H54 (cell line): ENCODE measurements at places on chromosomes 11 and 22.

- no peak for DNase-seq
Measured at GRCh38 chr11:47980907-47981621, 705 bp downstream of the PTPRJ start.

DNA sequence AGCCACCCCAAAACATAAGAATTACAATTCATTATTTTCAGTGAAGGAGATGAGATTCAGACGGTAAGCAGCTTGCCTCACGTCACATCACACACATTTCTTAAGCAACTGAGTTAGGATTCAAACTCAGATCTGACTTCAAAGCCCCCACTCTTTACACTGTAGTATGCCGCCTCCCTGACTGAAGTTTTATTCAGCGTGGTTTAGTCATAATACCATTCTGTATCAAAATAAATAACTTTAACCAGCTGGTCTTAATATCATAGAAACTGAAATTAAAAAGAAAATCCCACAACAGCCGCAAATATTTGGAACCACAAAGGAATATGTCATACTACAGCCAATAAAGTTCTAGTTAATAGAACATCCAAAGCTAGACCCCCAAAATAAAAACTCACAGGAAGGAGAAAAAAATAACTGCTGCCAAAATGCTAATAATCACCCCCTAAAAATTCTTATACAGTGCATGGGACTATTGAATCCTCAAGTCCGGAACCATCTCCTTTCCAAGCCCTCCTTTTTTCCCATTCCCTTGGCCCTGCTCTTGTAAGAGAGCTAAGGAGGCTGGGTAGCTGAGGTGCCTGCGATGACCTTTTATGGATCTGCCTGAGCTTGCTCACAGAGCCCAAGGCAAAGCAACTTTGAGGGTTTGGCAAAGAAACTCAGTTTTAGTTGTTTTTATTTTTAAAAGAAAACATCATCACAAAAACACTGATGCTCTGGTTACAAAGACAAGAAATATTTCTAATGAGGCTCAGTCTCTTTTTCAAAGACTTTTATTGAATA, 334.5 kb downstream of the TTC28 start:
- DNase-seq = no peak

- no peak for DNase-seq
Measured at GRCh38 chr11:2703363-2704141, 3.8 kb upstream of the KCNQ1OT1 start.

- peak; percentile 42 for DNase-seq
Measured at GRCh38 chr11:58059007-58059350, 28.2 kb downstream of the OR6Q1 start.

- DNase-seq = no peak
Measured at GRCh38 chr22:23500508-23501260, 79.4 kb downstream of the IGLL1 start.

- DNase-seq = no peak
Measured at GRCh38 chr11:16976379-16976778, 37.8 kb downstream of the PLEKHA7 start.

- DNase-seq = no peak
Measured at GRCh38 chr11:96748639-96749370, 359.0 kb downstream of the JRKL start.

DNA sequence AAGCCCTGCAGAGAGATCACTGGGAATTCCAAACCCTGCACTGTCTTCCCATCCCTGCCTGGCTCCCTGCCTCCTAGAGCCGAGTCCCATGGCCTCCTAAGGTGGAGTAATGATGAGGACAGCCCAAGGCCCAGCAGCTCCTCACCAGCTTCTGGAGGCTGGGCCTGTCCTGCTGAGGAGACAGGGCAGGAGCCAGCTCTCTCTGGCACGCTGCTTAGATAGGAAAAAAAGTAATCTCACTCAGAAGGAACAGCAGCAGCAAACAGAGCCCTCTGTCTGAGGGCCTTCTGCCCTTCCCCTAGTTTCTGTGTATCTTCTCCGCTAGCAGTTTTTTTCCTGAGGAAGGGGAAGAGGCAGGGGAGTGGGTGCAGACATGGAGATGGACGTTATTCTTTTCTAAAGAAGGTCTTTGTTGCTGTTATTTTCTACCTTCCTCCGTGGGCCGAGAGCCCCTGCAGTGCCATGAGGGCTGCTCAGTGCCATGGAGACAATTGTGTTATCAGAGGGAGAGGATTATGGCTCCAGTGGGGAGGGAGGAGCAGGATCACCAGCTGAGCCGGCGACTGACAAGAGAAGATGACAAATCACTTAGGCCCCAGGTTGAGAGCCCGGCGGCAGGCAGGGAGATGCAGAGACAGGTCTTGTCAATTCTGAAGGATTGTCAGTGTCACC, 315.3 kb downstream of the BUD13 start:
- DNase-seq = no peak

- DNase-seq = peak; percentile 32
Measured at GRCh38 chr11:83092488-83093384, 21.0 kb upstream of the RAB30 start.

- no peak for DNase-seq
Measured at GRCh38 chr11:85105868-85106267, 521.3 kb downstream of the DLG2 start.

GRCh38 chr11:72591785-72592502, 82.3 kb downstream of the PDE2A start:
- DNase-seq = no peak

GRCh38 chr22:41216984-41217383, 11.9 kb downstream of the L3MBTL2 start:
- no peak for DNase-seq

- no peak for DNase-seq
Measured at GRCh38 chr11:94876222-94876621, 97.1 kb downstream of the CWC15 start.

DNA sequence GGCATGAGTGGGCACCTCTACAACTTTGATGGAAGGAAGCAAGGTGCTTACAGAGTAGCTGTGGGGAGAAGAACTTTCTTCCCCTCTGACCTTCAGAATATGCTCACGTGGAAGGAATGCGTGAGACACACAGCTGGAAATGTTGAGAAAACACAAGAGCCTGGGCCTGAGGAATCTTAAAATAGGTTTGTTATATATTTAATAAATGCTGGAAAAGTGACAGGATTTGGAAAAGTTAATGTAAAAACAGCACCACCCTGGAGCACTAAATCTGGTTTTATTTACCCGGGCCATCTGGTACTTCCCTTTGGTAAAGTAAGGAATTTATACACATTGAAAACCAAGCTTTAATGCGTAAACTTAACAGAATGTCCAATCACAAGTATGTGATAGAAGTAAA, 14.0 kb upstream of the AMPD3 start:
- DNase-seq = no peak

DNA sequence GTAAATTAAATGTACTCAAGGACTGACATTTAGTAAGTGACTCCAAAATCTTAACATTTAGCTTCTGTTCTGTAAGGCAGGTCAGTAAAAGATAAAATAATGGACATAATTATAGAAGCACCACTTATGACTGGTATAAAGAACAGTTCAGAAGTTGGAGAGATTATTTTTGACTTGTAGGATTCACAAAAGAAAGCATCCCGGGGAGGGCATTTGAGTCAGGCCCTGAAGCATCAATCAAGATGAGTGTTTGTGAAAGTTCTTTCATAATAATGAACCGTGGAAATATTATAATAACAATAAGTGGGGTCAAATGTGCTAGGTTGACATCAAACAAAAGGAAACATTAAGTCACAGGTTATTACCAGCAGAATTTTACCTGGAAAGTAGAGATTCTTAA, 201.9 kb downstream of the DDX10 start:
- no peak for DNase-seq

DNA sequence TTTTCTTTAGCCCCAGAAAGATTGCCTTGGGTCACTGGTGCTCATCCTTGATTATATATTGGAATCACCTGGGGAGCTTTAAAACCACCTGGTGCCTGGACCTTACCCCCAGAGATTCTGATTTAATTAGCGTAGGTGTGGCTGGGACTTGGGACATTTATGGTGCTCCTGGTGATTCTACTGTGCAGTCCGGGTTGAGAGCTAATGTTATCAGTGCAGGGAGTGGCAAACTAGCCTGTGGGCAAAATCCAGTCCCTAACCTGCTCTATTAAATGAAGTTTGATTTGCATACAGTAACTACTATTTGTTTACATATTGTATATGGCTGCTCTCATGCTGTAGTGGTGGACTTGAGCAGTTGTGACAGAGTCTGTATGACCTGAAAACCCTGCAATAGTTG, 134.0 kb upstream of the SORL1-AS1 start:
- no peak for DNase-seq

DNA sequence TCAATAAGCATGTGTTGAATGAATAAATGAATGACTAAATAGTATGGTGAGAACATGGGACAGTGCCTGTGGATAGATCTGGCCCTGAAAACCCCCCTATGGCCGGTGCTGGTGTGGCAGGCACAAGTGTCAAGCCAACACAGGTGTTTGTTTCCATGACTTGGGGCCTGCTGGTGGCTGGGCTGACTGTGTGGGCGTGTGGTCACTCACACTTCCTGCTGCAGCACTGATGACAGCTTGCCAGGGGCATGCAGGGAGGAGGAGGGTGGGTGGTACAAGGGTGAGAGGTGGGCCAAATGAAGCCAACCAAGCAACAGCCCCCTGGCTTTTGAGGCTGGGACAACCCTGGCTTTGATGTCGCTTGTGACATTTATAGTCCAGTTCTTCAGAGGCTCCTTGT, 30.3 kb upstream of the ABCC8 start:
- DNase-seq = no peak

DNA sequence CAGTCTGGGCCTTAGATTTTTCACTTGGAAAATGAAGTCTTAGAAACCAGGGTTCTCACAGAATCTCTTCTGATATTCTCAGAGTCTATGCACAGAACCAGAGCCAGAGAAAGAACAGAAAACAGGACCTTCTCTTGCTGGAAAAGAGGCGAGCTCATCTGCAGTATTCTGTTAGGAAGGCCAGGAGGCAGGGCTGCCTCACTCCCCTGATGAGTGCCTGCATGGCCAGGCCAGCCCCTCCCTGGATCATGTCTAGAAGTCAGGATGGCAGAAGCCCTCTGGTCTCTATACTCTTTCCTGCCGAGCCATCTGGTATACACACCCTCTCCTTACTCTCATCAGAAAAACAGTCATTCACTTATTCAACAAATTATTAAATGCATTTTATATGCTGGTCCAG, 723 bp downstream of the OR51M1 start:
- no peak for DNase-seq

DNA sequence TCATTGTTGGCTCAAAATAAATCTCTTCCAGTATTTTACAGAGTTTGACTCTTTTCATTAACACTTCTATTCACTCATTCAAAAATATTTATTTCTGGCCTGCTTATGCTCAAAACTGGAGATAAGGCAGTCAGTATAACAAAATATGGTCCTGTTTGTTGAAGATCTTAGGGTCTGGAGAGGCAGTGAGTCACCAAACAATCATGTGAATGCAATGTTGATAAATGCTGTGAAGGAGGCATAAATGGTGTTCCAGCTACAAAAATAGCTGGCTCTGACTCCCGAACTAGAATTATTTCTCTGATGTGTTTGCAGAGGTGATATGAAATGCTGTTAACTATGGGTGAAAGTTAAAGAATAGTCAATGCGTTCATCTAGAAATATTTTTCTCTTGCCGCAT, 390.6 kb downstream of the AASDHPPT start:
- no peak for DNase-seq

GRCh38 chr11:19403196-19403895, 162.6 kb upstream of the E2F8 start:
- DNase-seq = no peak

GRCh38 chr11:100133114-100133513, 554.0 kb upstream of the ARHGAP42 start:
- no peak for DNase-seq

DNA sequence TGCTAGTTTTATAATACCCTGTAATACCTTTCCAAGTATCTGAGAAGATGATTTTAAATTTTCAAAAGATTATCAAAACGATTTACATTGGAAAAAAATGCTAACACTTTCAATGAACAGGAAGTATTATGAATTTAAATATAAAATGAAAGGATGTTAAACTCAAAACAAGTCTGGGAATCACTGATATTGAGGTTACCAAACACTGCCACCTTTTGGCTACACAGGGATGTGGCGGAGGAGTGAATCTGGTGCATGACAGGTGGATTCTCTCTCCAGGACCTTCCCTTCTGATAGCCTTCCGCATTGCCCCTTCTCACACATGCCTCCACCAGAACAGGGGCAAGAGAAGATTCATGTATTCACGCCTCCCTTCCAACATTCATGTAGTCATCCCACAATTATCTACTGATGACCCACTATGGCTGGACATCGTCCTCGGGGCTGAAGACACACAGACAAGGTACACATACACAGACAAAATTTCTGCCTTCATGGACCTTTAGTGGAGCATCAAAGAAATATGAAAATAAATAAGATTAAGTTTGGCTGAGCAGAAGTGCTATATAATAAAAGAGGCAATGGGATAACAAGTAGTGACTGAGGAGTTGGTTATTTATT, 34.7 kb downstream of the ATG16L2 start:
- no peak for DNase-seq

DNA sequence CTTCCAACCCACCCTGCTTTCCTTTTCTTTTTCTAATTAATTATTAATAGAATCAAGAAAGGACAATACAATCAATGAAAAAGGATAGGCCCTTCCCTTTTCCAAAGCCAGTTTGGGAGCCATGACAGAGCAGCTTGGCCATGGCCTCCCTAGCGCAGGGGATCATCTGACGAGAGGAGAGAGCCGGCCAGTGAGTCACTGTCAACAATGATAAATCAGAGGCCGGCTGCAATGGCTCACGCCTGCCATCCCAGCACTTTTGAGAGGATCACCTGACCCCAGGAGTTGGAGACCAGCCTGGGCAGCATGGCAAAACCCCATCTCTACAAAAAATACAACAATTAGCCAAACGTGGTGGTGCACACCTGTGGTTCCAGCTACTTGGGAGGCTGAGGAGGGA, 27.5 kb upstream of the KRTAP5-7 start:
- DNase-seq = no peak

DNA sequence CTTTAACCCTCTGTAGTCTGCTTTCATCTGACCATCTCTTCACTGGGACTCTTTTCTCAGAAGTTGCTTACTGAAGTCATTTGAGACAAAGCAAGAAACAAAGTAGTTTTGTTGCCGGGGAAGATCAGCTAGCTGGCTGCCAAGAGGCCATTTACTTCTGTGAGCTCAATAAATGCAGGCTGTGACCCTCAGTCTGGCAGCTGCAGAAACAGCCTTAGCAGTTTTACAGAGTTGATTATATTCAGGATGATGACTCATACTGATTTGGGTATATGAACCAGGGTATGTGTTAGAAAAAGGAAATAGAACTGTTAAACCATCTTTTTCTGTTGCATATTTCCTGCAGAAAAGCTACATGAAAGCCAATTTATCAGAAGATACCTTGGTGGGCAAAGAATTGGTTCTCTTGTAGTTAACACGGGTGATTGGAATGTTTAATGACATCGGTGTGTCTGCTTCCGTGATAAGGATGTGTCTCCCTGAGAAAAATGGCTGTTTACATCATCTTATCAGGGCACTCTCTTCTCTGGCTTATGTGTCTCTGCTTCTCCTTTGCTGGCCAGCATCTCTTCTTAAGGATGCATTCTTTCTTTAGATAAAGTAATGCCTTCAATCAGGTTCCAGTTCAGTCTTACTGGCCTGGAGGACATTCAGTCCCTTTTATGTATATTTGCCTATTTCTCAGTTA, 18.5 kb downstream of the FIBIN start:
- no peak for DNase-seq
